Thoracic aorta (tissue), 2 donors: ENCODE measurements at places on chromosomes 12 and 14. TPM values are rescaled to one million over a fixed set of nuclear protein-coding genes. Genes with fewer than 3 reads are reported as not detected.

Gene KCNH3
- 0.95 TPM for total RNA-seq

Gene DEGS2
- total RNA-seq, result not detected

Gene PIWIL1
- total RNA-seq, result not detected

Gene SLC6A15
- total RNA-seq, result not detected

Gene ARHGEF40
- total RNA-seq, result 61.7 TPM

Gene C12orf56
- total RNA-seq, result not detected

Gene DPPA3
- not detected for total RNA-seq

Gene GUCY2C
- total RNA-seq, result 0.14 TPM

Gene LMNTD1
- total RNA-seq, result not detected

Gene INSM2
- not detected for total RNA-seq

Gene CMKLR1
- total RNA-seq, result 73.8 TPM

Gene IL23A
- not detected for total RNA-seq

GRCh38 chr12:108670066-108670631 lies 36.5 kb upstream of the SELPLG start:
- peaks cover 52% of the 10 kb centered on the region for H3K4me1 ChIP-seq
- H3K4me3 ChIP-seq, result no peak overlapping the region
- peak overlapping the region; percentile 14 for H3K27ac ChIP-seq
- no peak for DNase-seq

- DNase-seq, result no peak
- H3K4me1 ChIP-seq, result peaks cover 17% of the 10 kb centered on the region
- no peak overlapping the region for H3K4me3 ChIP-seq
- H3K27ac ChIP-seq, result no peak overlapping the region
- no peaks in the 10 kb centered on the region for H3K36me3 ChIP-seq
These were observed 20.5 kb upstream of the TMCC3 start for GRCh38 chr12:94670898-94671297.

GRCh38 chr14:61620130-61620946 lies 75.0 kb upstream of the HIF1A start:
- H3K27ac ChIP-seq, result peak overlapping the region; percentile 24
- H3K36me3 ChIP-seq, result no peaks in the 10 kb centered on the region
- H3K4me1 ChIP-seq, result peaks cover 8% of the 10 kb centered on the region
- no peak overlapping the region for H3K4me3 ChIP-seq
- peak; percentile 26 for DNase-seq

- no peak overlapping the region for H3K4me3 ChIP-seq
- H3K27me3 ChIP-seq, result no peaks in the 10 kb centered on the region
- H3K36me3 ChIP-seq, result no peaks in the 10 kb centered on the region
- no peak overlapping the region for H3K27ac ChIP-seq
- H3K4me1 ChIP-seq, result no peaks in the 10 kb centered on the region
- no peak for DNase-seq
These were observed 17.8 kb downstream of the ACSS3 start for GRCh38 chr12:81095501-81096232.

DNA sequence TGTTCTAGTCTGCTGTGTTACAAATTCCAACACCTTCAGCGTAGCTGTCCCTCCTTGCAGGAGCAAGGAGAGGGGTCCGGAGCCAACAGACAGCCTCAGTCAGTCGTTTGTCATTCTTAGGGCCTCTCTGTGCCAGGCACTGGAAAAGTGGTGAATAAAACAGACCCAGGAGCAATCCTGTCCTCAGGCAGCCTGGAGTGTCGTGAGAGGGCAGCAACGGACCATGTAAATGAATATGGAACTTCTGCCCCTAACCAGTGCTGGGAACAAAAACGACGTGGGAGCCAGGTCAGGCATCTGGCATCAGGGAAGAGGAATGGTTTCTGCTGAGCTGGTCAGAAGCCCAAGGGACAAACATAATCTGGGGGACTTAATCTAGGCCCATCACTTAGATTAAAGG lies 64.8 kb upstream of the PSMC1 start:
- no peak for DNase-seq
- H3K36me3 ChIP-seq, result no peaks in the 10 kb centered on the region
- H3K4me3 ChIP-seq, result no peak overlapping the region
- no peaks in the 10 kb centered on the region for H3K27me3 ChIP-seq
- H3K27ac ChIP-seq, result no peak overlapping the region

- no peaks in the 10 kb centered on the region for H3K36me3 ChIP-seq
- H3K4me3 ChIP-seq, result no peak overlapping the region
- no peak overlapping the region for H3K27ac ChIP-seq
- H3K27me3 ChIP-seq, result no peaks in the 10 kb centered on the region
- DNase-seq, result no peak
These were observed 99.5 kb downstream of the SLC16A7 start for GRCh38 chr12:59695379-59695778.

GRCh38 chr14:68368850-68369249 lies 424.0 kb downstream of the ZFP36L1 start:
- H3K27me3 ChIP-seq, result no peaks in the 10 kb centered on the region
- no peak overlapping the region for H3K27ac ChIP-seq
- H3K4me1 ChIP-seq, result peaks cover 36% of the 10 kb centered on the region
- H3K4me3 ChIP-seq, result no peak overlapping the region
- no peaks in the 10 kb centered on the region for H3K36me3 ChIP-seq

DNA sequence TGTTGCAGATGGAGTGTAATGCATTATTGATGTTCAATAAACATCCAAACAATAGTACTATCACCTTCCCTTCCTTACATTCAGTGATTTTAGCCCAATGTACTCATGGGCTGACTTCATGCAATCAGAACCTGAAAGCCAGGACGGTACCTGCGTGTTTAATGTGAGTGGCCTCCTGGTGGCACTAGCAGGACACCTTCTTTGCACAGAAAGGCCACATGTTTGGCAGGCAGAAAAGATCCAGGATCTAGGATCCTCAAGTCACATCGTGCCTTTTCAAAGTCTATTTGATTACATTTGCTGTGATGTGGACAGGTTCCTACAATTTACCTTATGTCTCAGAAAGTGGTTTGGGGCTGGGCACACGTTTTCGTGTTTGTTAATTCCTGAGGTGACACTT lies 82.9 kb downstream of the NEDD1 start:
- peak overlapping the region; percentile 38 for H3K27ac ChIP-seq
- no peak for DNase-seq
- no peaks in the 10 kb centered on the region for H3K27me3 ChIP-seq
- H3K4me3 ChIP-seq, result no peak overlapping the region
- peaks cover 11% of the 10 kb centered on the region for H3K4me1 ChIP-seq

GRCh38 chr12:1531654-1532374 lies 62.6 kb downstream of the FBXL14 start:
- H3K4me1 ChIP-seq, result no peaks in the 10 kb centered on the region
- no peak for DNase-seq
- no peaks in the 10 kb centered on the region for H3K36me3 ChIP-seq
- no peak overlapping the region for H3K27ac ChIP-seq

DNA sequence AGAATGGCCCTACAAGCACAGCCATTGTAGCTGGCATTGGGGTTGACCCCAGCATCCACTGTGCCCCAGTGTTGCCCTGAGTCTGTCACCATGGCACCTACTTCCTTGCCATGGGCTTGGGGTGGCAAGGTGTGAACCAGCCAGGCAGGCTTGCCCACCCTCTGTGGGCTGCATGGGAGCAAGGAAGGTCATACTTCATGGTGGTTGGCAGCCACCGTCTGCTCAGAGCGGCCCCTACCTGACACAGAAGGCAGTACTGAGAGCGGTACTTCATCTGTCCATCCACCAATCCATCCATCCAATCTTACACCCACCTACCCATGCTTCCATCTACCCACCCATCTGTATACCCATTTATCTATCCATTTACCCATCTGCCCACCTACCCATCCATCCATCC lies 160.1 kb downstream of the KIF26A start:
- H3K4me1 ChIP-seq, result no peaks in the 10 kb centered on the region
- no peak overlapping the region for H3K27ac ChIP-seq
- no peak for DNase-seq

GRCh38 chr14:64112867-64113678 lies 181.1 kb downstream of the ESR2 start:
- H3K27me3 ChIP-seq, result no peaks in the 10 kb centered on the region
- H3K36me3 ChIP-seq, result no peaks in the 10 kb centered on the region
- peak overlapping the region; percentile 94 for H3K27ac ChIP-seq
- DNase-seq, result no peak
- peaks cover 59% of the 10 kb centered on the region for H3K4me1 ChIP-seq
- H3K4me3 ChIP-seq, result peak overlapping the region; percentile 26

DNA sequence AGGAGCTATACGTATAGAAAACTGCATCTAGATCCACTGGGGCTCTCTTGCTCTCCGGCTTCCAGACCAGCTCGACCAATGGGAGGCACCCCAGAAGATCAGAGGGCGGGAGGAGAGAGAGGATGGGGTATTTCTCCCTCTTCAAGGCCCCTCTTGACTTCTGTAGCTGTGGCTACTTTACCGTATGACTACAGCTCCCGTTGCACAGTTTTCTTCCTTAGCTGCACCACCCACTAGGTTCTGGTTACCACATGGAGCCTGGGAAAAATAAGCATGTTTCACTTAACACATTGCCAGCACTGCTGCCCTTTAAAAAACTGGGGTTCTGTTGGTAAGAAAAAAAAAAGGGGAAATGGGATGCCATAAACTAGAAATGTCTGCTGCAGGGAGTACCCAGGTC lies 214.4 kb downstream of the TBX5 start:
- H3K36me3 ChIP-seq, result no peaks in the 10 kb centered on the region
- no peak overlapping the region for H3K27ac ChIP-seq
- no peaks in the 10 kb centered on the region for H3K4me1 ChIP-seq
- H3K4me3 ChIP-seq, result no peak overlapping the region
- no peaks in the 10 kb centered on the region for H3K27me3 ChIP-seq

GRCh38 chr14:51963286-51963685 lies 26.1 kb upstream of the RTRAF start:
- H3K4me1 ChIP-seq, result no peaks in the 10 kb centered on the region
- H3K27ac ChIP-seq, result no peak overlapping the region
- no peaks in the 10 kb centered on the region for H3K27me3 ChIP-seq
- DNase-seq, result no peak
- H3K36me3 ChIP-seq, result no peaks in the 10 kb centered on the region

DNA sequence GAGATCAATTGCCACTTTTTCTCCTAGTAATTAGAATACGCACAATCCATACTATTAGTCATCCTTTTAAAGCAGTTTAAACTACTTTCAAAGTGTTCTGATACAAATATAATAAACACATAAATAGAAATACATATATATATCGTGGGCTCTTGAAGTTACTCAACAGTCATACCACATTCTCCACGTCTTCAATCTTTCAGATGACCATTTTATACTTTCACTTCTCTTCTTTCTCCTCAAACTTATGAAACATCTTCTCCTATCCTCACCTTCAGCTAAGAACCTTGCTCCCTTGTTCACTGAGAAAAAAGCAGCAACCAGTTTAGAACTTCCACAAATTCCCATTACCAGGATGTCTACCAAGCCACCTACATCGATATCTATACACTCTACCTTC lies 19.2 kb downstream of the CEP290 start:
- no peak overlapping the region for H3K27ac ChIP-seq
- DNase-seq, result no peak
- H3K27me3 ChIP-seq, result no peaks in the 10 kb centered on the region
- peaks cover 6% of the 10 kb centered on the region for H3K36me3 ChIP-seq

DNA sequence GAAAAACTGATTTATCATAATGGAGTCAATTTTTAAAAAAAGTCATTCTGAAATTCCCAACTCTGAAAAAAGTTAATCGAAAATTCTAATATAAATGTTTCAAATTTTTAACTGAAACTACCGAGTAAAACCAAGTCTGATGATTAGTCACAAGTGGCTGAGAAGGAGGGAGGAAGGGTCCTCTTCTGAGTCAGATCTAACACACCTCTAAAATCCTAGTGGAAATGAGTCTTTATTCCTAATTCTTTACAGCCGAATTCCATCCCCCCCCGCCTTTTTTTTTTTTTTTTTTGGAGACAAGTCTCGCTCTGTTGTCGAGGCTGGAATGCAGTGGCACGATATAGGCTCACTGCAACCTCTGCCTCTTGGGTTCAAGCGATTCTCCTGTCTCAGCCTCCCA lies 37.9 kb downstream of the RAD9B start:
- no peak overlapping the region for H3K4me3 ChIP-seq
- H3K36me3 ChIP-seq, result no peaks in the 10 kb centered on the region
- DNase-seq, result no peak
- no peaks in the 10 kb centered on the region for H3K27me3 ChIP-seq

GRCh38 chr12:122843455-122843854 lies 8.2 kb downstream of the HIP1R start:
- H3K4me1 ChIP-seq, result peaks cover 16% of the 10 kb centered on the region
- peak overlapping the region; percentile 88 for H3K27ac ChIP-seq
- no peaks in the 10 kb centered on the region for H3K27me3 ChIP-seq
- H3K4me3 ChIP-seq, result no peak overlapping the region
- no peak for DNase-seq
- H3K36me3 ChIP-seq, result peaks cover 7% of the 10 kb centered on the region

DNA sequence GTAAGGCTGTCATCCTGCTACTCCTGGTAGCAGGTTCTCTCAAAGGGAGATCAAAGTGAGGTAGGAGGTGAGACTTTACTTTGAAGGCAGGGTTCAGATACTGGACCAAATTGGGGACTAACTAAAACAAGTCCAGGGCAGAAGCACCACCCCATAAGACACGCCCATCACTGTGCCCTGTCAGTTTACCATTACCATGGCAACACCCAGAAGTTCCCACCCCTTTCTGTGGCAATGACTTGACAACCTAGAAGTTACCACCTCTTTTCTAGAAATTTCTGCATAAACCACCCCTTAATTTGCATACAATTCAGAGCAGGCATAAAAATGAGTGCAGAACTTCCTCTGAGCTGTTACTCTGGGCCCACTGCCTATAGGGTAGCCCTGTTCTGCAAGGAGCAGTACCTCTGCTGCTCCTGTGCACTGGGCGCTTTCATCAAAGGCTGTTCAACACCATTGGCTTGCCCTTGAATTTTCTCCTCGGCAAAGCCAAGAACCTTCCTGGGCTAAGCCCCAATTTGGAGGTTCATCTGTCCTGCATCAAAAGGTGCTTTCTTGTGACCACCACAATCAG lies 64.8 kb upstream of the MAX start:
- no peak for DNase-seq
- no peak overlapping the region for H3K27ac ChIP-seq
- H3K4me1 ChIP-seq, result peaks cover 16% of the 10 kb centered on the region

DNA sequence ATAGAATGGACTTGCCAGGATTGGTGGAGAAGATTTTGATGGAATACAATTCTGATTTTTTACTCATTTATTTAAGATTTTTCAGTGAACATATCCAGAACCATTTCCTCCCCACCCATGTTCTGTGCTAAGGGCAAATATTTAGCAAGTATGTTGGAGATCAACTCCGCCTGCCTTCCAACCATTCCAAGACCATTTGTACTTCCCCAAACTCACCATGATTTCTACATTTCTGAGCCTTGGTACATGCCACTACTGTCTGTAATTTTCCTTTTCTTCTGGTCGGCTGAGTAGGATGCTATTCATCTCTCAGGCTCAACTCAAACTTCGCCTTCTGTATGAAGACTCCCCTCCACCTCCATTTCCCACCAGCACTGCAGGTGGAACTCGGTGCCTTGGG lies 150.6 kb downstream of the NTF3 start:
- H3K4me1 ChIP-seq, result peaks cover 18% of the 10 kb centered on the region
- no peaks in the 10 kb centered on the region for H3K36me3 ChIP-seq
- no peak overlapping the region for H3K27ac ChIP-seq
- H3K4me3 ChIP-seq, result no peak overlapping the region

- H3K4me3 ChIP-seq, result no peak overlapping the region
- DNase-seq, result no peak
- H3K36me3 ChIP-seq, result no peaks in the 10 kb centered on the region
- no peak overlapping the region for H3K27ac ChIP-seq
- H3K27me3 ChIP-seq, result no peaks in the 10 kb centered on the region
These were observed 12.8 kb downstream of the ACADS start for GRCh38 chr12:120738252-120739030.
